ENCODE measurements at places on chromosomes 1 and 21.

DNA sequence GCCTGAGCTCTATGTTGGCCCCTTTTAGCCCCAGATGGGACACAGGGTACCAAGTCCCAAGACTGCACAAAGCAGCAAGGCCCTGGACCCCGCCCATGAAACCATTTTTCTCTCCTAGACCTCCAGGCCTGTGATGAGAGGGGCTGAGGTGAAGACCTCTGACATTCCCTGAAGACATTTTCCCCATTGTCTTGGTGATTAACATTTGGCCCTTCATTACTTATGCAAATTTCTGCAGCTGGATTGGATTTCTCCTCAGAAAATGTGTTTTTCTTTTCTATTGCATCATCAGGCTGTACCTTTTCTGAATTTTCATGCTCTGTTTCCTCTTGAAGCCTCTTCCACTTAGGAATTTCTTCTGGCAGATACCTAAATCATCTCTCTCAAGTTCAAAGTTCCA lies 8.2 kb upstream of the PSMA5 start:
- no peak for DNase-seq

DNA sequence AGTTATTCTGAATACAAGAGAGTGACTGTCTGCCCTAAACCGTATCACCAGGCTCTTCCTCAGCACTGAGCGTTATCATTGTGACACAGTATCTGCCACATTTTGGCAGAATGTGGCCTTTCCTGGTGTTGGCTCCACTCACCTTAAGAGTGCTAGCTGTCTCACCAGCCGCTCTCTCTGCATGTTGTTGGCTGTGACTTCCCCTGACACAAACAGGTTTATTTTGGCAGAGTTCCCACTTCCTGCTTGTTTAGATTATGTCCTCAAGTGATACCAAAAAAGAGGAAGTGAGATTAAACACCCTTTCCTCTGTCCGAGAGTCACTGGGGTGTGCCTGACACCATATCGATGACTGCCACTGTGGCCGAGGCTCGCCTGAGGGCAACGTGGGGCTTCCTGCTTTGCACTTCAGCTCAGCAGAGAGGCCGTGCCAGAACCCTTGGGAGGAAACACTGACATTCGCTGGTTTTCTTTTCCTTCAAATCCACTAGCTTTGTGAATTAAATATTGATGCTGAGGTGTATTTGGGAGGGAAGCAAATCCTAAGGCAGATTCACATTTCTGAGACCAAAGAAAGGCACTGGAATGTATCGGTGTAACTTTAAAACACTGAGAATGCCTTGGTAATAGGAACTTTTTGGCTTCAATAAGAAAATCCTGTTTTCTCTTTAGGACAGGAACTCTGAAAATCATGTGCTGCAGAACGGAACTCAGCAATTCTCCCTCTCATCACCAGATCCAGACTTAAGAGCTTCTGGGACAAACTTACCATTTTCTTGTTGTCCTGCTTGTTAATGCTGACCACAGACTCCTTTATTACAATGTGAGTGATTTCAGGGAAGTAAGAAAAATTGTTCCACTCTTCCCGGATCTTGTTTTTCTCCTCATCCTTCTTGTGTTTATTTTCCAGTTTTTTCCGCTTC lies 102.1 kb downstream of the JAK1 start:
- DNase-seq, result peak; percentile 31

DNA sequence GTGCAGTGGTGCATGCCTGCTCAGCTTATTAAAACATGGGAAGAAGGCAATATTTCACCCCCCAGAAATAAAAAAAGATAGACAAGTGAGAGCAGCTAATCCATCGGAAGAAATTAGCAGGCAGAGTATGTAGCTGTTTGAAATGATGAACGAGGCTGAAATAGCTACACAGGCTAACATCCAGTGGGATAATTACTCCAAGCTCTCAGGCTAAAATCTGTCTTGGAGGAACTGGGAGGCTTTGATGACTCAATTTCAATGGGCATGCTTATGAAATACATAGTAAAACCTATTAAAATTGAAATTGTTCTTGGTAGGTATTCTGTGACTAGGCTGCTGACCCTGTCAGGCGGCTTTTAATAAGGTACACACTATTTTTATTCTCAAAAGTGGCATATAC lies 84.1 kb upstream of the RRP15 start:
- no peak for DNase-seq

DNA sequence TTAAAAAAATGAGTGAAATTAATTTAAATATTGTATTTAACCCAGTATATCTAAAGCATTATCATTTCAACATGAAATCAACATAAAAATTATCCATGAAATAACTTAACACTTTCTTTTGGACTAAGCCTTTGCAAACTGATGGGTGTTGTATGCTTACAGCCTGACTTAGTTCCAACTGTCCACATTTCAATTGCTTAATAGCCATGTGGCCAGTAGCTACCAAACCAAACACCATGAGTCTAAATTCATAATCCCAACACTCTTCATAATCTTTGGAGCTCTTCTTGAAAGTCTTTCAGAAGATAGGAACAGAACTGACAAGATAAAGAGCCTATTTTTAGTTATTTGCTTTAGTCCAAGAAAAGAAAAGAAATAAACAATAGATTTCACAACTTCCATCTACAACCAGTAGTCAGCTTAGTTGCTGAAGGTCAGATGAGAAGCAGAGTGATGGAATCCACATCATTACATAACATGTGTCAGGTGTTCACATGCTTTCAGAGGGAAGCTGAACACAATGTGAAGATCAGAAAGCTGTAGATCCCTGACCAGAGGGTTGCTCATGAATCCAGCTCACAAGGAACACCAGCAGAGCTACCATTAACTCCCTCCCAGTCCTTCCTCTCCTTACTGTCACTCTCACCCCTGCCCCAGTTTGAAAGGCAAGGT lies 144.0 kb upstream of the ZNF648 start:
- no peak for DNase-seq

DNA sequence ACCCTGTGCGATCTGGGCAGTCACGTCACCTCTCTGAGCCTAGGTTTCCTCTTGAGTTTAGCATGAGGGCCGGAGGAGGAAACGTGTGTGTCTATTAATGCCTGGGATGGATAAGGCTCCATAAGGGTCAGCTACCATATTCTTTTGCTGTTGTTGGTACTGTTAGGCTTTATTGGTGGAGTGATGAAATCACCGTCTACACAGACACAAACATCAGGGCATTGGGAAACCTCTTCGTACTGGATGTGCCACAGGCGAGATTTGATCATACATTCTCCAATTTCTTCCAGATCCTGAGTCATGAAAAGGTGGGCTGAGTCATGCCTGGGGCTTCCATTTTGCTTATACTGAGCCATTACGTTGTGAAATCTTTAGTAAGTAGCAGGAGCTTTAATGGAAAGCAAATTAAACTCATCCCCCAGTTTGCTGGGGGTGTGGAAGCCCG lies 24.9 kb upstream of the GRHL3 start:
- DNase-seq, result no peak

GRCh38 chr1:204455831-204456145 lies 38.8 kb downstream of the PIK3C2B start:
- DNase-seq, result no peak
